ENCODE measurements at places on chromosomes 12 and 14. TPM values are rescaled to one million over a fixed set of nuclear protein-coding genes. Genes with fewer than 3 reads are reported as not detected.

Gene CCDC184
- 1.5 TPM for total RNA-seq

Gene YARS2
- 20.2 TPM for total RNA-seq

Gene TC2N
- 119 TPM for total RNA-seq

Gene MORN3
- total RNA-seq = 0.37 TPM

Gene SLC24A4
- 0.05 TPM for total RNA-seq

Gene CACNA1C
- total RNA-seq = 0.08 TPM

Gene CLEC14A
- total RNA-seq = not detected

Gene RNASE13
- total RNA-seq = not detected

Gene PAN2
- 61.8 TPM for total RNA-seq

Gene PLD4
- total RNA-seq = not detected

Gene PTCSC3
- not detected for total RNA-seq

Gene IFNG-AS1
- total RNA-seq = not detected

Gene ARMH4
- total RNA-seq = not detected
